ENCODE measurements at places on chromosomes 1 and 21. TPM values are rescaled to one million over a fixed set of nuclear protein-coding genes. Genes with fewer than 3 reads are reported as not detected.

MRPS21 gene
- 84.4 TPM for total RNA-seq

KCNJ9 gene
- not detected for total RNA-seq

RBM11 gene
- 2.1 TPM for total RNA-seq

GRCh38 chr1:65147424-65148177 lies 402 bp upstream of the AK4 start:
- H3K4me1 ChIP-seq, result peaks cover 21% of the 10 kb centered on the region
- H3K36me3 ChIP-seq, result no peaks in the 10 kb centered on the region
- peak overlapping the region; percentile 89 for H3K4me3 ChIP-seq
- DNase-seq, result peak; percentile 71
- peak overlapping the region; percentile 76 for H3K27ac ChIP-seq
- H3K27me3 ChIP-seq, result peaks cover 35% of the 10 kb centered on the region

GRCh38 chr1:63533931-63534330 lies 10.6 kb downstream of the EFCAB7 start:
- H3K27ac ChIP-seq, result no peak overlapping the region
- H3K27me3 ChIP-seq, result no peaks in the 10 kb centered on the region
- no peaks in the 10 kb centered on the region for H3K36me3 ChIP-seq
- no peak overlapping the region for H3K4me3 ChIP-seq
